ENCODE measurements at places on chromosomes 7 and 10.
A peak's percentile ranks its signal among the peaks of the same experiment; 100 is the strongest.

DNA sequence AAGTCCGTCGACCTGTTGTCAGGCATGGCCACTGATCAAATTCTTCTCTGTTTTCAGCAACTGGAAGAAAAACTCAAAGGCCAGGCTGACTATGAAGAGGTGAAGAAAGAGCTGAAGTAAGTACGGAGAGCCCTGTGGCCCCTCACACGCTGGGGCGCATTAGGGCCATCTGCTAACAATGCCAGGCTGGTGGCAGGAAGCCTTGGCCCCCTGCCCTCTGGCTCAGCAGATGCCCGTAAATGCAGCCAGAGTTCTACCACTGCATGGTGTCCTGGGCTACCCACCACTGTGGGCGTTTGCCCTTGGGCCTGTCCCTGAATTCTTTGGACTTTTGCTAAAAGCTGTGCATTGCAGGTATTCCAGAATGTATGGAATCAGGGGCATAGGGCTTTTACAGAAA lies 96.9 kb upstream of the SH2B2 start:
- peak; percentile 53 for DNase-seq

DNA sequence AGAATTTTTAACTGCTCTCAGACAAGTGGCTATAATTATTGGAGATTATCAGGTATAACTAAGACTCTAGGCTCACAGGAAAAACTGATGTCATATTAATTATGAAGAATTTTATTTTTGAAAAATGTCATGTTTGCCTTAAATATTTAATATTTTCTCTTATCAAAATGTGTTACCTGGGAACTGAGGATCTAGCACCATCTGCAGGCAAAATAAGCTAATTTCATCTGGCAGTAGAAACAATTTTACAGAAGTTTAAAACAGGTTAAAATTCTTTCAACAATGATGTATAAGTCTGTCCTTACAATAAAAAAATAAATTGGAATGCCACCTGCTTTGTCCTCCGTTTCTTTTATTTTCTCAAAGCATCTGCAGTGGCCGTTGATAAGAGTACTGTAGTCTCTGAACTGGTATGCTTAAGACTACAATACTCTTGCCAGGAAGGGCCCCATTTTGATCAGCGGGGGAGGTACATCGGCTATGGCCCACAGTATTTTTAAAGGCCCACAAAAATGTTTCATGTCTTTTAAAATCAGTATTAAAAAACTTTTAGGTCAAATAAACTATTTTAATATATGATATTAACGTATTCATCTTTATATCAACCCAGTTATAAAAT lies 81.3 kb downstream of the VWDE start:
- DNase-seq = peak; percentile 0

- no peak for DNase-seq
Observed at GRCh38 chr10:131513445-131513844, 201.9 kb upstream of the TCERG1L start.

GRCh38 chr10:93630625-93631557 lies 18.6 kb downstream of the PDE6C start:
- DNase-seq = peak; percentile 2

DNA sequence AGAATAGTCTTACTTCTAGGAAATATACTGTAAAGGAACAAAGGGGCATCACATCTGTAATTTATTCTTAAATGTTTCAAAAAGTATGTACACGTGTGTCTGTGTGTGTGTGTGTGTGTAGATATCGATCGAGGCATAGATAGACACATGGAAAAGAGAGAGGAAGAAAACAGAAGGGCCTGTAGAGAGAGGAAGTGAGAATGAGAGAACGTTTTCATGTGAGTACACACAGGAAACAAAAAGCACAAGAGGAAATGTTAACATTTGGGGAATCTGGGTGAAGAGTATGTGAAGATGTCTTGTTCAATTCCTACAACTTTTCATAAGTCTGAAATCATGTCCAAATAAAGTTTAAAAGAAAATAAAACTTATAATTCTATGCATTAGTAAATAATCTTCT lies 286.5 kb upstream of the SORCS1 start:
- no peak for DNase-seq

DNA sequence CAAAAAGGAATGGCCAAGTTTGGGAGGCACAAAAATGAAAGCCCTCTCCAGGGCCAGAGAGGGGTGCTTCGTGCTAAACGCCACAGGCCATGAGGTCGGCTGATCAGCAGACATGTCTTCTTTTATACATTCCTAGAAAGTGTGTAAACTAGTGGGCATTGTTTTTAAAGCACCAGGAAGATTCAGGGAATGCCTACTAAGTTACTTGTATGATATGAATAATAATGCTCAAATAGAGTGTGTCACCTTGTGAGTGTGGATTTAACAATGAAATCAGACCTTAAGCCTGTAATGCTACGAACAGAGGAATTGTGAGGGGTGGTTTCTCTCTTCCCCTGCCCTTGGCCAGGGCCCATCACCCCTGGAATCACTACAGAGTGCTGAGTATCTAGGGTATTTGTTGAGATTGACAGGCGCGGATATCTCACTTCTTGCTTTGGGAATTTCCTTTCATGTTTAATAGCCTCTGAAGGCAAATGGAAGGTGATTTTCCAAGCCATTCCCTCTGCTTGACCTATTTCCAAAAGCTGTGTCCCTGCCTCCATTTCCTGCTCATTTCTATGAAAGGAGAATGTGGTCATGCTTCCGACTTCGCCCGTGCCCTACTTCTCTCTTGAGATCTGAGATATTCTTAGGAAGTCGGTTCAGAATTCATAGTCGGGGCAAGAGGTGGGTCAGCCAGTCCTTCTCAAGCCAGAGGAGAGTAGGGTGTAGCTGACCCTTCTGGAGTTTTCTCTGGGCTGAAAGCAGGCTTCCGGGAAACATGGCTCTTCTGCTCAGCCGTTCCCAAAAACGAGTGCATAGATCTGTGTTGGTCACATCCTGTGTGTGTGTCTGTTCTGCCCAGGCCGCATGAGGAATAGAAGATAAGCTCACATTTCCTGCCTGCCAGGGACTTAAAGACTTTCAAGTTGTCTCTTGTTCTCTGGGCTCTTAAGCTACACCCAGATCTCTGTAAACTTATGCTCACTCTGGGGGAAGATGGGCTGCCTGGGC lies 167.8 kb upstream of the ITGB1 start:
- no peak for DNase-seq

GRCh38 chr10:11430421-11431215 lies 180.8 kb downstream of the USP6NL start:
- DNase-seq = no peak

- no peak for DNase-seq
Observed at GRCh38 chr10:125591886-125592285, 91.1 kb downstream of the TEX36 start.

DNA sequence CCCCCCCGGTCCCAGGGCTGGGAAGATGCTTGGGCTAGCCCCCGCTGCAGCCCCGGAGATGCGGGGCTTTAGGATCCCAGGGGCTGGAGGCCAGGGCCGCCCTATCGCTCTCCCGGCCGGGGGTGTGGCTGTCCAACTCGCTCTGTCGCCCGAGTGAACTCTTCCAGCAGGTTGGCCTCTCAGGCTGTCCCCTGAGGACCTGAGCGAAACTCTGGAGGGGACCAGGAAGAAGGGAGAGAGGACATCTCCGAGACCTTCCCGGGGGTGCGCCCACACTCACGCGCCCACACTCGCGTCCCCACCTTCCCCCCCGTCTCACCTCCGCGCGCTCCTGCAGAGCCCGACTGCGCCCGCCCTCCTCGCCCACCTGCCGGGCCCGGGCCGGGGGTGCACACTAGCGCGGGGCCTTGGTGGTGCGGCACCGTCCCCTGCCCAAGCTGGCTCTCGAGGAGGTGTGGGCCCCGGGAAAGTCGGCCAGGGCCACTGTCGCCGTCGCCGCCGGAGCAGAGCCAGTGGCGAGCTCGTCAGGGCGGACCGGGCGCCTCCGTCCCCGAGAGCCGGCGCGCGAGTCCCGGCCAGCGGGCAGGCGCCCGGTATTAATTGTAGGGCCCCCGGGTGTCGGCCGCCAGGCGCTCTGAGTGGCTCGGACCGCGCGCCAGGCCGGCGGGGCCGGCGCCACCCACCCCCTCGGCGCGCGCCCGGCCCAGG lies 101.7 kb upstream of the SVIL start:
- DNase-seq = peak; percentile 15

DNA sequence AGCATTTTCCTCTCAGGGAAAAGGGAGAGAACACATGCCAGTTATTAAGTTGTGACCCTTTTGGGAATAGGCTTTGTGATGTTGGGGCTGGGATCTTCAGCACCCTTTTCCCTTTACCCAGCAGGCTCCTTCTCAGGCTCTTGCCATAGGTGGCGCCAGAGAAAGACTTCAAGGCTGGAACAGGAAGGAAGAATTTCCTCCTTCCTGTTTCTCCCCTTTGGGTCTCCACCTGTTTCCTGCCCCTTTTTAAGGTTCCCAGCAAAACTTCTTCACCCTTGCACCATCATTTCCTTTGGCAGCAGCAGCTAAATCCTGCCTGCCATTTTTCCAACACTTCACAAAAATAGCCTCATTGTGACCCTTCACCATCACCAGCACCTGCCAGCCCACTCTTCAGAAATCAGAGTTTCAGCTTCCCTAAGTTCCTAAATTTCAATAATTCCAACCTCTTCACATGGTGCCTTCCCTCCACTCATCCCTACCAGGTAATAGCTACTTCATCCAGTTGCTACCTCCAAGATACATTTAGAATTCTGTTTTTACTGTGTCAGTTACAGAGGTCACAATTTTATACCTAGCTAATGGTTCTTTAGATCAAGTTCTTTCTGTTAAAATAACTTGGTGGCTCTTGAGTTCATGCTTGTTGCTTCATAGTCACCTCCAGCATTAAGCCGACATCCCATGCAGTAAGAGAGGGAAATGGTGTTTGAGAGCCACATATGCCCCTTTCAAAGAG lies 22.4 kb upstream of the FOXK1 start:
- DNase-seq = no peak

GRCh38 chr7:12136523-12136922 lies 74.6 kb upstream of the TMEM106B start:
- no peak for DNase-seq

GRCh38 chr10:97200616-97201015 lies 14.9 kb upstream of the SLIT1 start:
- no peak for DNase-seq

DNA sequence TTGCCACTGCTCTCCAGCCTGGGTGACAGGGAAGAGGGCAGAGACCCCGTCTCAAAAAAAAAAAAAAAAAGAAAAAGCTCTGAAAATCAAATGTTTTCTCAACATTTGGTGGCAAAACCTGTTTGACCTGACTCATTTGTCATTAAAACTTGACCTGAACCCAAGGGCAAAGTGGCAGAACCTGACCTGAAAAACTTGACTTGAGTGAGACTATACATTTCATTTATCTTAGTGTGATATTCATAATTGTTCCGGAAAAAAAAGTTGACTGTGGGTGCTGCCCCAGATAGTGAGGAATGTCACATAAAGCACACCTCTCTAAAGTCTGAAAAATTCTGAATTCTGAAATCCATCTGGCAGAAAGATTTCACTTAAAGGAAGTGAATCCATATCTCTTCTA lies 2.3 kb upstream of the TAX1BP1 start:
- DNase-seq = no peak

DNA sequence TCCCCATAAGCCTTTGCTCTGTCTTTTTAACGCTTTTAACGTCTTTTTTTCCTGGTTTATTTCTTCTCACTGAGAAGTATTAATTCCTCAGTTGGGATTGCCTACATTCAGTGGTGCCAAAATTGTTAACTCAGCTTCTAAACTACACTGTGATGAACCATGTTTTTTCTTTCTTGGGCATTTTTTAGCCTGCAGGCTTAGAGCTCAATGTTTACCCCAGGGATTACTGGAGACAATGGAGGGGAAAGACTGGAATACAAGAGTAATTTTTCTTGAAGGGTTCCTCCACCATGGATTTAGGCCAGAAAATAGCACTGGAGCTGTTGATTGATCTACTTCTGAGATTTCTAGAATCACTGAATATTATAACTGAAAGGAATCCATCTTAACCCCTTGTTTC lies 19.8 kb downstream of the STAMBPL1 start:
- no peak for DNase-seq

DNA sequence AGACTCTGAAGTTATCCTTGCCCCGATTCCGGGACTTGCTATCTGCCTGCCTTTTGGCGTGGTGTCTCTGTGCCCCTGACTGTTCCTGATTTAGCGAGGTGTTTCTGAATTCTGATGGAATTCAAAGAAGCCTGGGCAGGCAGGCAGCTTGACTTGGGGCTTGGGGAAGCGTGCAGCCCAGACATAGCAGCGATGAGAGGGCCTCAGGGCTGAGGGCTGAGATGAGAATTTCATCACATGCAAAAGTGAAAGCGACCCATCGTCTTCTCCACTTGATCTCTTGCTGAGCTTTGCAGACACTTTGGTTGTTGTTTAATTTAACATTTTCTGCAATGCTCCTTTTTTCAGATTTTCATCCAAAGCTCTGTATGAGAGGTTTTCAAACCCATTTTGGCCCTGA lies 57.8 kb downstream of the TCF7L2 start:
- DNase-seq = no peak

DNA sequence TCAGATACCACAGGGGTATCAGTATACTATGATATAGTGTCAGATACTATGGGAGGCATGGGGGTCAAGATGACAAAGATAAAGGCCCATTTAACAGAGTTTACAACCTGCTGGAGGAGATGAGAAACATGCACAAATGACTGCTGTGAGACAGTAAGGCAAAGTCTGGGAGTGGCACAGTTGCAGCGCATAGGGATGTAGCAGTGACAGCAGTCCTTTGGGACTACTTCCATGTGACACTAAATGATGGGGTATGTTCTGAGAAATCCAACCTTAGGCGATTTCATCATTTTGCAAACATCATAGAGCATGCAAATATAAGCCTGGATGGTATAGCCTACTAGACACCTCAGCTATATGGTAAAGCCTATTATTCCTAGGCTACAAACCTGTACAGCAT lies 56.8 kb downstream of the CDK1 start:
- no peak for DNase-seq

DNA sequence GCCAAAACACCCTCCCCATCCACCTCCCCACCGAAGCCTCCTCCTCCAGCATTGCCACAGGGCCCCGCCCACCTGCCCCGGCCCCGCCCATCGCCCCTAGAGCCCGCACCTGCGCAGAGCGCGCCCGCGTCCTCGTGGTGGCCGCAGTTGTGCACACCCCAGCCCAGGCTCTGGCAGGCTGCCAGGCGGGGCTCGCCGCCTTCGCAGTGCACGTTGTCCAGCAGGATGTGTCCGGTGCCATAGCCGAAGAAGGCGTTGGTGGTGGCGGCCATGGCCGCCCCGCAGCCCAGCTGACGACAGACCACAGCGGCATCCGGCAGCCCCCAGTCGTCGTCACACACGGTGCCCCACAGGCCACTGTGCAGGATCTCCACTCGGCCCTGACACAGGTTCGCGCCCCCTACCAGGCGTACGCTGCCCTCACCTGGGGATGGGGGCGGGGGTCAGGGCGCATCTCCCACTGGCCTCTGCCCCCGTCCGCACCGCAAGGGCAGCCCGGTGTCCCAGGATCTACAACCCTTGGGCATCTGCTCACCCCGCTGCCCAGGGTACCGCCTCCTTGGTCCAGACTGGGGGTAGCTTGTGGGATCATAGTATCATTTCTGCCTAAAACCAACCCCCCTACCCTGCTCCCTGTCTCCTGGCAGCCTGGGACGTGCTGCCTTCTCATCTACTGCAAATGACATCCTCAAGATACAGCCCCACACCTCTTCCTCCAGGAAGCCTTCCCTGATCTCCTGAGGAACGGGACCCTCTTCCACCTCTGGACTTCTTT lies 11.9 kb downstream of the SSC4D start:
- peak; percentile 88 for DNase-seq

Measured in cerebellum (tissue), 4 donors.